Mammary epithelial cell (primary cell): ENCODE measurements at places on chromosomes 6 and 20. TPM values are rescaled to one million over a fixed set of nuclear protein-coding genes. Genes with fewer than 3 reads are reported as not detected.

GRCh38 chr6:424741-425417 is 33.3 kb downstream of the IRF4 start:
- no peak for DNase-seq

GRCh38 chr6:166397849-166398248 is 15.1 kb upstream of the MPC1 start:
- DNase-seq = no peak

DNA sequence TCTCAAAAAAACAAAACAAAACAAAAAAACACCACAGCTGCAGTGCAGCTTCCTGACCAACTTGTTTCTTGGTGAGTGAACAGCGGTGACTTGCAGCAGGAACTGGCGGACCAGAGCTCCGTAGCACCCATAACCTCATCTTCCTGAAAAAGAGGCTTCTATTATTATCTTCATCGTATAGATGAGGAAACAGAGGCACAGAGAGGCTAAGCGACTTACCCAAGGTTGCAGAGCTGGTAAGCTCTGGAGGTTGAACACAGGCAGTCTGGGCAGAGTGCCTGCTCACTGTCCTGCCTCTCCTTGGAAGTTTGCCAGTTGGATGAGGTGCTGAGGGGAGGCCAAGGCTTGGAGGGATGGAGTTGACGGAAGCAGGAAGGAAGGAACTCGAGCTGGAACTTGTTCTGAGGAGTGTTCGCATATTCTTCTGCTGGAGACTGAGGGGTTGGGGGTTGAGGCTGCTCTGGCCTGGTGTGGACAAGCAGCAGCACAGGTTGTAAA is 47.9 kb upstream of the CCDC167 start:
- DNase-seq = peak; percentile 91

DNA sequence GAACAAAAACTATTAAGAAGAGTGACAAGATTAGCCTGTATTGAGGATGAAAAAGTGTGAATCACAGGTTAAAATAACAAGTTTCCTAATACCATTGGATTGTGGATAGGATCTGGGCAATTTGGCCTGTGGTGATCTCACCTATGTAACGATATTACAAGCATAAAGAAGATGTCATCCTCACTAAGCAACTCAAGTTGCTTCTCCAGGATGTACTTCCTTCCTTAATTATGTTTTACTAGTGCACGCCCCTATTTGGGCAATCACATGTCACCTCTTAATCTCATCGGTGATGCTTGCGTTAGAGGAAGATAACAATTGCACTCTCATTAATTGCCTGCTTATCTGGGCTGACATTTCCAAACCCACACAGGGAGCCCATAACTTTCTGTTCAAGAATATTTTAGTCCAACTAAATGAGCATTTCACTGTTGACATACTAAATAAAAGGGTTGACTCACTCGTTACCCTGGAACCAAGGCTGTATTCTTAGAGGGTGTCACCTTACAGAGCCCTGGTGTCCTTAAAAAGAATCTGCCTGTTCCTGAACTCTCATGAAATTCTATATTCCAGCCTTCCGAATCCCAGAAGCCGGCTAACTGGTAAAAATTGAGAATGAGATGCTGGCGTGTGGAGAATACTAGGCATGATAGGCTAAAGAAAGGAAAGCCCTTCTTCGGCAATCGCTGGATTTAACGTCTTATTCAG is 88.2 kb upstream of the ATXN1 start:
- DNase-seq = no peak

Gene SAMD10
- total RNA-seq = 1.5 and 3.5 TPM in 2 replicates

Gene RSPO3
- total RNA-seq = not detected in 2 replicates

Gene PAK5
- 1.3 TPM for total RNA-seq

Gene FNDC11
- under 0.01 TPM for total RNA-seq

Gene FOXO3
- total RNA-seq = 31.2 and 39.6 TPM in 2 replicates
